ENCODE measurements at places on chromosomes 3 and 15.
A peak's percentile ranks its signal among the peaks of the same experiment; 100 is the strongest.

DNA sequence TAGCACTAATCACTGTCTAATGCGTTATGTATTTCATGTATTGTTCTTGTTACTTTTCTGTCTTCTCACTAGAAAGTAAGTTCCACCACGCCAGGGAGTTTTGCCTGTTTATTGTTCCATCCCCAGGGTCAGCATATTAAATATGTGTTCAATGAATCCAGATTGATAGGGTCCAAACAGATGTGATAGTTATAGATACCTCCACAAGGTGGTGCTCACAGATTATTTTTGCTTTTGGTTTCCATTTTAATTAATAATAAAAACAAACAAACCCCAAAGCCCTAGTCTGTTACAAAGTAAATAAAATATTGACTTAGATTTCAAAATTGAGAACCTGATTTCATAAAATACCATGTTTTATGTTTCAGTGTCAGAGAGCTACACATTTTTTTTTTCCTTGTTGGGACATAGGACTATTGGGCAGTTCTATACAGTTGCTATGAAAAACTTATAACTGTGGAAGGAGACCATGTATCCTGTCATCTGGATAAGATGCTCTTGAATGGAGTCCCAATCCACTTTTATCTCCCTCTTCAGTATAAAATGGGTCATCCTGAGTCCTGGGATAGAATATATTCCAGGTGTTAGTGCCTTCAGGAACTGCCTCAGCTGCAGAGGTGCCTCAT, 12.4 kb downstream of the OTOL1 start:
- no peak for DNase-seq

DNA sequence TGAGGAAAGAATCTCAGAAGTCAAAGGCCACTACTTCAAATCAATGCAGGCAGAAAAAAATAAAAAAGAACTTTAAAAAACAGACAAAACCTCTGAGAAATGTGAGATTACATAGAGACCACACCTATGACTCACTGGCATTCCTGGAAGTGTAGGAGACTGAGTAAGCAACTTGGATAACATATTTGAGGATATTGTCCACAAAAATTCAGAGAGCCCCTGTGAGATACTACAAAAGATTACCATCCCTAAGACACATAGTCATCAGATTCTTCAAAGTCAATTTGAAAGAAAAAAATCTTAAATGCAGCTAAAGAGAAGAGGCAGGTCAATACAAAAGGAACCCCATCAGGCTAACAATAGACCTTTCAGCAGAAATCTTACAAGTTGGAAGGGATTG, 887.3 kb downstream of the NTRK3 start:
- no peak for DNase-seq

DNA sequence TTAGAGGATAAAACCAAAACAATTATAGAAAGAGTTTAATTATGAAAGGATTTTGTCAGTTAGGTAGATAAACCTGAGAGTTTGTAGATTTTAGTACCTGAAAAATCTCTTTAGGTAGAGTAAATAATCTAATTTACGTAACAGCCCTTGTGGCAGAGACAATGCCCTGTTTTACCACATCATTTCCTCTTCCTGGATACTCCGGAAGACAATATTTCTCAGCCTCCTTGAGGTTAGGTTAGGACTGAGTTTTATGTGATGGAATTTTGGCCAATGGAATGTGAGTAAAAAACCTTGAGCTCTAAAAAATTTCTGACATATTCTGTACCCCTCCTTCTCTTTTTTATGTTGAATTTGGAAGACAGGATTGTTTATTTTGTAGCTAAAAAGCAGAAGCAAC, 50.7 kb upstream of the TPRG1 start:
- no peak for DNase-seq

GRCh38 chr3:157199841-157200240, 39.9 kb upstream of the CCNL1 start:
- DNase-seq, result no peak

- DNase-seq, result no peak
These were observed 241.6 kb upstream of the ZPLD1 start for GRCh38 chr3:102193255-102193654.

DNA sequence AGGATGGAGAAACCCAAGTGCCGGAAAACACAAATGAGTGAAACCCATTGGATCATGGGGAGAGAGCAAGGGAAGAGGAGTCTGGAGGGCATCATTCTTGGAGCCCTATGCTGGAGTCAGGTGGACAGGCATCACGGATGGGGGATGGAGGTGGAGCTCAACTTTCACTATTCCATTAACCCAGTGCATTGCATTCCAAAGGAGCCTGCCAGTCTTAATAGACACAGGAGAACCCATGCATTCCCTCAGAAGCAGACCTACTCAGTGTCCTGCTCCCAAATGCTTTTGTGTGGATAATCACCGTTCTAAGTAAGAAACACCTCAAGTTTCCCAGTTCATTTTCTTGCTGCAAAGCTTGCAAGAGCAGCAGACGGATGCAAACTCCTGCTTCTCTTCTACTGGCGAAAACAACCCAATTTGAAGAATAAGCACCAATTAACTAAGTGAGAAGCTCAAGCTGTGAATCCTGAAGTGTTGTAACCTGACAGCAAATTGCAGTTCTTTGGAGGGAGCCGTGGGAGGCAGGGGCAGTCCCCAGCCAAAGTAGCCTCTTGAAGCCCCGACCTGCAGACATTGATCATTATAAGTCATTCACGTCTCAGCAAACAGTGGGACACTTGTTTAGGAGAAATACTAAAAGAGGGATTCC, 25.3 kb downstream of the SEMA5B start:
- DNase-seq, result no peak

GRCh38 chr3:111292117-111292516, 220.5 kb downstream of the NECTIN3 start:
- DNase-seq, result no peak

GRCh38 chr3:59968513-59969045, 918.8 kb upstream of the CFAP20DC start:
- DNase-seq, result no peak

GRCh38 chr3:47635536-47635935, 56.9 kb upstream of the CSPG5 start:
- no peak for DNase-seq

- DNase-seq, result peak; percentile 76
These were observed at the start of gene PPM1M for GRCh38 chr3:52245322-52246263. Gene PPM1M, plus strand, starts transcription at chr3:52245759. Its CDS starts 66 bp downstream, at chr3:52245825.

DNA sequence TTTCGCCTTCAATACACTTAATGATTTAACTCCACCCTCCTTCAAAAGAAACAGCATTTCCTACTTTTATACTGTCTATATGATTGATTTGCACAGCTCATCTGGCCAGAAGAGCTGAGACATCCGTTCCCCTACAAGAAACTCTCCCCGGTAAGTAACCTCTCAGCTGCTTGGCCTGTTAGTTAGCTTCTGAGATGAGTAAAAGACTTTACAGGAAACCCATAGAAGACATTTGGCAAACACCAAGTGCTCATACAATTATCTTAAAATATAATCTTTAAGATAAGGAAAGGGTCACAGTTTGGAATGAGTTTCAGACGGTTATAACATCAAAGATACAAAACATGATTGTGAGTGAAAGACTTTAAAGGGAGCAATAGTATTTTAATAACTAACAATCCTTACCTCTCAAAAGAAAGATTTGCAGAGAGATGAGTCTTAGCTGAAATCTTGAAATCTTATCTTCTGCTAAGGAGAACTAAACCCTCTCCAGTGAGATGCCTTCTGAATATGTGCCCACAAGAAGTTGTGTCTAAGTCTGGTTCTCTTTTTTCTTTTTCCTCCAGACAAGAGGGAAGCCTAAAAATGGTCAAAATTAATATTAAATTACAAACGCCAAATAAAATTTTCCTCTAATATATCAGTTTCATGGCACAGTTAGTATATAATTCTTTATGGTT, at the start of gene CCR5:
Gene CCR5 (plus strand): TSS at position 108 of the 680 bp plus-strand sequence. CDS start 1,957 bp downstream, outside the sequence.
- no peak for DNase-seq

DNA sequence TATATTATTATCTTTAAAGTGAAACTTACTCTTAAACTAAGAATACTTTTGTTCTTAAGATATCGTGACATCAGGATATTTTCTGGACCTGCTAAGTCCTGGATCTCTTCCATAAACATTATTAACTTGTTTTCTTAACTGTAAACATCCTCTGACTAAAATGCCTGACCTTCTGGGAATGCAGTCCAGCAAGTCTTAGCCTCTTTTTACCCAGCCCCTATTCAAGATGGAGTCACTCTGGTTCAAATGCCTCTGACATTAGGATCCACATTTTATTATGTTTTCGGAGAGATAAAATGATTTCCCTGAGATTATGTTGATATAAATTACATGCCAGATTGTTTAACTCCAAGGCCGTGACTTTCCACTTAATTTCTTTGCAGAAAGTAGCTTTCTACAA, 37.6 kb downstream of the OSTN start:
- no peak for DNase-seq

- no peak for DNase-seq
These were observed 261.4 kb downstream of the CNTN3 start for GRCh38 chr3:74353039-74353438.

GRCh38 chr3:111750278-111750884, 108.7 kb upstream of the PHLDB2 start:
- DNase-seq, result no peak

DNA sequence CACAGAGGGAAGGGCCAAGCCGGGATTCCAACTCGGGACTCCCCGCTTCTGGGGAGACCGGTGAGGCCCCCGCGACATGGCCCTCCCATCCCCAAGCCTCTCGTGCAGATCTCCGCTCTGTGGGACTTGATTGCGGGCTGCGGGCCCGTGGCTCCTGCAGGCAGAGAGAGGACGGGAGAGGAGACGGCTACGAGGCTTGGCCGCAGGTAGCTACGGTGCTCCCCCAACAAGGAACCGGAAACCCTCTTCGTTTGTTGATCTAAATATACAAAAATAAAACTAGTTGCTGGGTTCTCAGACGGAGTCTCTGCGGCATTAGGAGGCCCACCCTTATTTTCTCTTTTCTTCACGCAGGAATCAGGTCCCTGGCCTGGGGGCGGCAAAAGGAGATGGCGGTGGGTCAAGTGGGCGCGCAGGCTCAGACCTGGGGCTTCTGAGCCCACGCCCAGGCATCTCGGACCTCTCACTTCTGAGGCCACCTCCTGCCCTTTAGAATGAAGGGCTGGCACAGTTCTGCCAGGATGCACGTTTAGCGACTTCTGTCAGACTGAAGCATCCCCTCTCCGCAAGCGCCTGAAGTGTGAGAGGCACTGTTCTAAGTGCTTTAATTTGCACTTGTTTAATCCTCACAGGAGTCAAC, 10.9 kb downstream of the GNB5 start:
- peak; percentile 30 for DNase-seq

DNA sequence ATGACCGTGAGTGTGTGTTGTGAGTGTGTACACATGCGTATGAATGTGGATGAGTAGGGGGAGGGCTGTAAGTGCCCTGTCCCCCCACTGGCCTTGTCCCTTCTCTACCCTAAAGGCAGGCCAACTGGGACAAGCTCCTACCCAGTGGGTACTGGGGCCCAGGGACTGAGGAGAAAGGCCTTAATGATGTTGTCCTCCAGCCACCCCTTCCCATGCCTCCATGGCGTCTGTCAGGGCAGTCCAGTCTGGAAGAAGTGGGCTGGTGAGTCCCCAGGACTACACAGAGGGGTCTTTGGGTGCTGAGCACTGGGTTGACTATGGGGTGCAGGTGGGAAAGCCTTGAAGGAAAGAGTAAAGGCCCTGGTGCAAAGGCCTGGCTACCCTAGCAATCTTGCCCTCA, 16.9 kb upstream of the CORO2B start:
- no peak for DNase-seq

GRCh38 chr3:49639551-49639950, 34.6 kb upstream of the APEH start:
- DNase-seq, result no peak

GRCh38 chr3:195251336-195252065, 19.5 kb downstream of the XXYLT1 start:
- DNase-seq, result no peak

DNA sequence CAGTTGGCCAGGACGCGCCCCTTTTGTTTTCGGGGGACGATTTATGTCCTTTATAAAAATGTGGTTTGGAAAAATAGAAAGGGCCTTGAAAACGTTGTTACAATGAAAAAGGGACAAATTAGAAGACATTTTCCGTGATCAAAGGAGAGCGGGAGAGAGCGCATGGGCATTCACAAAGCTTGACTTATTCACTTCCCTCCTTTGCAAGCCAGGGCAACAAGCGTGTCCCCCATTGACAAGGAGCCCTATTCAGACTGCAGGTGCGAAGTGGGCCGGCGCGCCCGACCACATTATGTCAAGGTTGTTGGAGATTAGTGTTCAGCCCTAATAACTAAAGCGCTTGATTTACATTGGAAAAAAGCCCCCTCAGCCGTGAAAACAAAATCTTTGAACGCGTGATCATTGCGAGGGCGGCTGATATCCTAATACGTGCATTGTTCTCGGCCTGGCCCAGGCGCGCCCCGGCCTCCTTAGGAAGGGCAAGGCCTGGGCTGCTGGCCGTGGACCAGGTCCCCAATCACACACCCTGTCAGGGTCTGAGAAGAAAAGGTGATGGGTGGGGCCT, 25.9 kb downstream of the ZIC4 start:
- no peak for DNase-seq

DNA sequence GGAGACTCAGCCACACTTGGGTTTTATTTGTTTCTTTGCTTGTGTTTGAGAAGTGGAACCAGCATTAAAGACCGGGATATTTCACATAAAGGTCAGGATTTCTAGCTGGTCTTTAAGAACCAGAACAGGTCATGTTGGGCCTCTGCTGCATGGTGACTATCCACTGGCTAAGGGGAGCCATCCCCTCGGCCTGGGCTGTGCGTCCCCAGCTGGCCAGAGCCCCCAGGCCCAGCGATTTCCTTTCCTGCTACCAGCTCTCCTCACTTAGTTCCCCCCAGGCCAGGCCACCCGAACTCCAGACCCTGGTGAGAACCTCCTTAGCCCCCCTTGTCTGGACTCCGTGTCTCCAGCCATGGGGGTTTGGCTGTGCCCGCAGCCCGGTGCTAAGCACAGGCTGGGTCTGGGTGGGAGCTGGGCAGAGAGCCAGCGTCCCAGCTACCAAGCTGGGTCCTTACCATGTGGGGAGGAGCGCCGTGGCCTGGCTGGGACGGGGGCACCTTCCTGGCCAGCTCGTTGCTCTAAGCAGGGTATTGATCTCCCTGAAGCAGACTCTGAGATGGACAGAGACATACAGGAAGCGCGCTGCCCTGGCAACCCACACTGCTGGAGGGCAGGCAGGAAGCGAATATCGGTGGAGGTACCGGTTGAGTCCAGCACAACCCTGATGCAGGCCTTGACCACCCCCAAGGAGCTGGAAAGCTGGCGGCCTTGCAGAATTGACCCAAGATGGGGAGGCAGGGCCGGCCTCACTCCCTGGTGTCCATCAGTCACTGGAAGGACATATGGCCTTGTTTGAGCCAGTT, 49.4 kb downstream of the KLF15 start:
- DNase-seq, result no peak

DNA sequence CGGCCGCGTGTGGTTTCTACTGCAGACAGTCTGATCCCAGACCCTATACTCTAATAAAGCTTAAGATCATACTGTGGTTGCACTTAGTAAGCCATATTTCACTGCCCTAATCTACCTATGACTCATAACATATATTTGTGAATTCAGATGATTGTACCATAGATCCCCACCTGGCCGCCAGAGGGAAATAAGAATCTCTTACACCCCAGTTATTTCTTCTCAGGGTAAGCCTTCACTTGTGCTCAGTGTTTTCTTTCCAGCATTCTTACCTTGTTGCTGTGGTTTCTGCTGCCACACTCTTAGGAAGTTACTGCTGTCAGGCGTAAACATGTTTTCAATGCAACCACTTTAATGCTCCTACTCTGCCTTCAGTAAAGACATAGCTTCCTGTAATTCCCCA, 105.9 kb downstream of the B3GALNT1 start:
- no peak for DNase-seq
